ENCODE measurements at places on chromosomes 13 and 19.
A peak's percentile ranks its signal among the peaks of the same experiment; 100 is the strongest.

- DNase-seq: no peak
These were observed 8.9 kb downstream of the PCCA start for GRCh38 chr13:100097821-100098220.

GRCh38 chr19:40217027-40217810 is 965 bp downstream of the TTC9B start:
- DNase-seq: no peak

- DNase-seq: no peak
These were observed 360.5 kb downstream of the KCNRG start for GRCh38 chr13:50375792-50376191.

- no peak for DNase-seq
These were observed 955.4 kb downstream of the EFNB2 start for GRCh38 chr13:105579821-105580710.

- no peak for DNase-seq
These were observed 38.0 kb downstream of the KCTD4 start for GRCh38 chr13:45162821-45163220.

DNA sequence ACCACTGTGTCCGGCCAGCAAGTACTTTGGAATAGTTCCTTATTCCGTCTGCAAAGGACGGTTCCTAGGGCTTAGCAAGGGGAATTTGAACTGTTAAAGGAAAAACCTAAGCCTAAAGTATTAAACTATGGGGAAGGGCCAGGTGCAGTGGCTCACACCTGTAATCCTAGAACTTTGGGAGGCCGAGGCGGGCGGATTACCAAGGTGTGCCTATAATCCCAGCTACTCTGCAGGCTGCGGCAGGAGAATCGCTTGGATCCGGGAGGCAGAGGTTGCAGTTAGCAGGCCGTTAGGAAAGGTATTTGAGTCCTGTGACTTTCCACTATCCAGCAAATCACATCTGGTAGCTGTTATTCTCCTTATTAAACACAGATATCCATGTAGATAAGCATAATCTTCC is 9.4 kb upstream of the RAB20 start:
- DNase-seq: no peak

DNA sequence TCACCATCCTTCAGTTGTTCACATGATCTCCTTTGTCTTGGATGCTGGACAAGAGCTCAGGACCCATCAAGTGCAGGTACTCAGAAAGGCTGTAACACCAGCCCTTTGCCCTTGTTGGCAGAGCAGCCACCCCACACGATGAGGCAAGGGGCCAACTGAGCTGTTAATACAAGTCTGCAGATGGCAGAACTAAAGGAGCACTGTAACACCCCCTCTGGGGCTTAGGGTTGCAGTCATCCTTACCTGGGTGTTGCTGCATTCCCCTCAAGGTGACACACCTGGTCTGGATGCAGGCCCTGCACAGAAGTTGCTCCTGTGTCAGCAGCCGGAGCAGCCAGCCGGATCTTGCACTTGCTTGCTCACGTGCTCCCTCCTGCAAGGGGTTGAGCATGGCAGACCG is 52.0 kb downstream of the STARD13 start:
- DNase-seq: no peak

DNA sequence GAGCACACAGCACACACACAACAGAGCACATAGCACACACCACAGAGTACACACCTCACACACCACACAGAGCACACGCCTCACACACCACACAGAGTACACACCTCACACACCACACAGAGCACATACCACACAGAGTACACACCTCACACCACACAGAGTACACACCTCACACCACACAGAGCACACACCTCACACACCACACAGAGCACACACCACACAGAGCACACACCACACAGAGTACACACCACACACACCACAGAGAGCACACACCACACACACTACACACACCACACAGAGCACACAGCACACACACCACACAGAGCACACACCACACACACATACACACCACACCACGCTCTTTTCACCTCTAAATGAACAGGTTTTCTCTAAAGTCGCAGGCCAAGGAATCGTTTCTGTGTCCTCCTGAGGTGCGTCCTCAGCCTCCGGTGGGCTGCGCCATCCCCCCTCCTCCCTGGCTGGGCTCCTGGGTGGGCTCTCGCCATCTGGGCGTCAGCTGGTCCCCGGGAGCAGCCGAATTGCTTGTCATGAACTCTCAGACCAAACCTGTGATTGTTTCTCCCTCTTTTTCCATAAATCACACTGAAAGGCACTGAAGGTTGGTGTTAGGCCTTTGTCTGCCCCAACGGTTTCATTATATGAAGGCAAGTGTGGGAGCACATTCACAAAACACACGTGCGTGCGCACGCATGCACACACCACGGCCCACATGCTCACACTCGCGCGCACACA is 37.4 kb downstream of the TMEM255B start:
- no peak for DNase-seq

- DNase-seq: no peak
These were observed 22.0 kb upstream of the RB1 start for GRCh38 chr13:48281556-48281955.

DNA sequence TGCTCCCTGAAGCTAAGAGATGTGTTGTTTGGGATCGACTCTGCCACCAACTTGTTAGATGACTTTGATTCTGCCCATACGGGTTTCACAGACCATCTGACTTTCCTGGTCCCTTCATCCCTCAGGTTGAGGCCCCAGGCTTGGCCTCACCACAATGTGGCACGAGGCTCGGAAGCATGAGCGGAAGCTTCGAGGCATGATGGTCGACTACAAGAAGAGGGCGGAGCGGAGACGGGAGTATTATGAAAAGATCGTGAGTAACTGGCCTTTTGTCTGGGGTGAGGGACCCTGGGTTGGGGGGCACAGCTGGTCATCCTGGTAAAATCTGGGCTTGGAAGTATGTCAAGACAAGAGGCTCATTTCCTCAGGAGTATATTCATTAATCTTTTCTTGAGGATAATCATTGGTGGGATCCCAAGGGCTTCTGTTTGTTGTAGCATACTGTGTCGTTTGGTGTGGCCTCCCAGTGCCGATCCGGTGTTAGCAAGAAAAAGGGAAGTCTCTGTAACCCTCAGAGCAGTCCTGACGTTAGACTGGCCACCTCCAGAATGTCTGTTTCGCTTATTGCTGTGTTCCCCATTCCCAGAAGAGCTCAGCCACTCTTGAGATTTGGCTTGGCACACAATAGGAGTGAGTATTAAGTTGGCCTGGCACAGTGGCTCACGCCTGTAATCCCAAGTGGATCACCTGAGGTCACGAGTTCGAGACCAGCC is 1.4 kb downstream of the CLASRP start:
- DNase-seq: no peak

DNA sequence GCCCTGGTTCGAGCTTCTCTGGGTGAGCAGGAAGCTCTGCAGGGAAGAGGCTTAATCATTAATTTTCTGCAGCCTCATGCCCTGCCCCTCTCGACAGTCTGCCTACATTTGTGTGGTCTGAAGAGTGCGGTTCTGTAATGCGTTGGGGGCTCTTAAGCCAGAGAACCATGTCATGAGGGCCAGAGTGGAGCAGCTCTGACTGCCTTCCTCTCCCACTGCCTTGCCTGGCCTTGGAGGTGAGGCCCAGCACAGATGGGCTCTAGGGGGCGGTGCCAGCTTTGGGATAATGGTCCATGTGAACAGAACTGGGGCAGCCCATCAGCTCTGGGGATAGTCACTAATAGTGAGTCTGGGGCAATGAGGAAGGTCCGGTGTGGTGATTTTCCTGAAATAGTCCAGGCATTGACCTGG is 5.7 kb downstream of the FGF9 start:
- DNase-seq: no peak

DNA sequence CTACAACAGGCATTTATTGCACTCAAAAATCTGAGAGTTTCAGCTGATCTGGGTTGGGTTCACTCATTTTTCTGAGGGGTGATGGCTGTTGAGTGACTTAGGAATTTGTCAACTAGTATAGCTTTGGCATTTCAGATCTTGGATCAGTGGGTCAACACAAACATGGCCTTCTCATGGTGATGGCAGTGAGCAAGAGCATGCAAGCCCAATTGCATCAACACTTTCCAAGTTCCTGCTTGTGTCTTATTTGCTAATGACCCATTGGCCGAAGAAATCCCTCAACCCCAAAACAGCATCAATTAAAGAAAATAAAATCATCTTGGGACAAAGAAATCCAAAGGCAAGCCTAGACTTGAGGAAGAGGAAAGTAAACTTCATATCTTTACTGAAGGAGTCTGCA is 23.9 kb upstream of the MYCBP2 start:
- DNase-seq: no peak

- peak; percentile 66 for DNase-seq
These were observed 4.9 kb upstream of the TNFSF14 start for GRCh38 chr19:6674868-6675305.

- no peak for DNase-seq
These were observed 312.1 kb upstream of the PCDH20 start for GRCh38 chr13:61727767-61728166.

DNA sequence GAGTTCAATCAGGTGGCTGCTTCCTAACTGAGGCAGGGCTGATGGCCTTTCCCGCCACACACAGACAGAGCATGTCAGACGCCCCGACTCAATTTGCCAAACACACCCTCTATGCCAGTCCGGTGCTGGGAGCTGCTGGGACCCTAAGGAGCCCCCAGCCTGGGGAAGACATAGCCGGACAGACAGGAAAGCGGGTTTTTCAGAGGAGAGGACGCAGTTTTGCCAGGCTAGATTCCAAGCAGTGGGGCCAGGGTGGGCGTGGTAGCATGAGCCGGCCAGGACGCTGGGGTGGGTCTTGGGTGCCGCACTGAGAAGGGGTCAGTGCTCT is 19.8 kb downstream of the MAST3 start:
- no peak for DNase-seq

GRCh38 chr19:9941231-9941630 is 4.9 kb upstream of the OLFM2 start:
- no peak for DNase-seq

- no peak for DNase-seq
These were observed 77.8 kb downstream of the SLITRK1 start for GRCh38 chr13:83804356-83804962.

DNA sequence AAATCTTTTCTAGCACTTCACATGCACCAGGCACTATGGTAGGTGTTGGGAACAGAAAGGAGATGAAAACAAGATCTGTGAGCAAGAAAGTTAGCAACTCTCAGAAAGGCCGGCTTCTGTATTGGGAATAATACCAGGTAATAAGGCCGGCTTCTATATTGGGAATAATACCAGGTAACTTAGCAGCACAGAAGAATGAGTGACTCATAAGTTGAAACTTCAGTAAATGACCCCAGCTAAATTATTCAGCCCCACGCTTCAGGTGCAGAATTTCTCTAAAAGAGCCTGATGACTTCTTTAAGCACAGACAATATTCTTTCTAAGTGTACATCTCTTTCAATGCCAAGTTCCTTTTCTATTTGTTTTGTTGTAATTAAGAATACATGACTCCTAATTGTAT is 151.3 kb downstream of the MYO16 start:
- DNase-seq: no peak

DNA sequence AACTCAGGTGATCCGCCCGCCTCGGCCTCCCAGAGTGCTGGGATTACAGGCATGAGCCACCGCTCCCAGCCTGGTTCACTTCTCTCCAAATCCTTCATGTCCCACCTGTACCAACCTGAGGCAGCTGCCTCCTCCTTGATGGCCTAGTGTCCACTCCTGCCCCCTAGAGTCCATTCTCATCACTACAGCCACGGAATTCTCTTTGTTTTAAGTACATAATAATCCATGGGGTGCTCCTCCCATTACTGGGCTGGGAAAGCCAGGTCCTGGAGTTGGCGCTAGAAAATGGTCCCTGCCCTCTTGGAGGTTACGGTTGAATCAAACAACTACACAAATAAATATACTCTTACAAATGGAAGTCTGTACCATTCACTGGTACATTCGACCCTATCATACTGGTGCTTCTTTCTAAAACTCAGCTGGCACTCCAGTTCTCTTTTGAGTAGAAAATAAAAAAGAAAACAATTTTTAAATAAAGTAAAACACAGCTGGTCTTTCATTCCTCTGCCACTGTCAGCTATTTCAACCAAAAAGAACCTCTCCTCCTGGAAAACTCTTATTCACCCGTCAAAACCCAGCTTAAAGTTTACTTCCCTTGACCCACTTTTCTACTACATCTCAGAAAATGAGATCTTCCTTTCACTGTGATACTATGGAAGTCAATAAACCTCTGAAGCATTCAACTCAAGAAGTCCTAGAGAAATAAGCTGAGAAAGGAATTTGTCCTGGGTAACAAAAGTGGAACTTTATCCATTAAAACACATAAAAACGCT is 22.4 kb upstream of the ARHGEF18 start:
- DNase-seq: no peak

GRCh38 chr13:80037505-80037888 is 303.4 kb downstream of the SPRY2 start:
- no peak for DNase-seq

- DNase-seq: no peak
These were observed 318.3 kb upstream of the SGCG start for GRCh38 chr13:22862478-22862877.

DNA sequence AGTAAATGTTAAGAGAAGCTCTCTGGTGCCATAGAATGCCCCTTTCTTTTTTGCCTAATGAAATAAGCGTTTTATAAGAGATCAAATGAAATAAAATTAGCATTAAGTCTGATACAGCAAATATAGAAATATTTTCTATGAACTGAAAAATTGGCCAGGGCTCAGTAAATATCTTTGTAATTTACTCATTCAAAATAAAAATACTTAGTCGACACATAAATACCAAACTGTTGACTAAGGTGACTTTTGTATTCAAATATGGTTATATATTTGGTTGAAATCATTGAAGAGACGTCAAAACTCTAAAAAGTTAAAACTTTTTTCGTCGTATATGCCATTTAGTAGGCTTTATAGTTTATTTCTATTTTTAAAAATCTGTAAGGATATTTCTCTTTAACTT is 25.6 kb downstream of the IPO5 start:
- DNase-seq: no peak

DNA sequence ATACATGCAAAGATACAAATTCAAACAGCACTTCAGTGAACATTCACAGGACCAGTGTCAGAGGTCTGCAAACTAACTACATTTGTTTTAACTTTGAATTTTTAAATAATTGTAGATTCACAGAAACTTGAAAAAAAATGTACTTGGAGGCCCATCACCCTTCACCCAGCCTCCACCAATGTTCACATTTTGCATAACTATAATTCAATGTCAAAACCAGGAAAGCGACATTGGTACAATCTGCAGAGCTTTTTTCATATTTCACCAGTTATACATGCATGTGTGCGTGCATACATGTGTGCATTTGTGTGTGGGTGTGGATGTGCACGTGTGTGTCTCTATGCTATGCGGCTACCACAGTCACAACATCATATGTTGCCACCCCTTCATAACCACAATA is 18.9 kb downstream of the CEACAM3 start:
- DNase-seq: no peak

DNA sequence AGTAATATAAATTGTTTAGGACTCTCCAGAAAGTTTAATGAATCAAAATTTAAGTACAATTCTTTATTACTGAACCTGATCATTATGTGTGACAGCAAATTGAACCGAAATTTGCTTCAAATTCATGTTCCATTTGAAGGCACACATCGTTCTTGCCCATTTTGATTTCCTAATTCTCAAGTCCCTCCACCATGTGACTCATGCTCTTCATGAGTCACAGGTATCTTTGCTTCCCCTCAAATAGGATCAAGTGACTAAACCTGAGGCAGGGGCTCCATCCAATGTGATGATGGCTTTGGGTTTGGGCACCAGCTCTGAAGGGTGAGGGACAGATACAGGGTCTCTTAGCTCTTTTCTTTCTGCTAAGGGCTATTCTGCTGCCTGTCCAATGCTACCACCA is 86.1 kb downstream of the THSD1 start:
- no peak for DNase-seq
